ENCODE measurements at places on chromosomes 5 and 9.

GRCh38 chr5:113181409-113181808, 204.8 kb downstream of the DCP2 start:
- DNase-seq, result no peak

DNA sequence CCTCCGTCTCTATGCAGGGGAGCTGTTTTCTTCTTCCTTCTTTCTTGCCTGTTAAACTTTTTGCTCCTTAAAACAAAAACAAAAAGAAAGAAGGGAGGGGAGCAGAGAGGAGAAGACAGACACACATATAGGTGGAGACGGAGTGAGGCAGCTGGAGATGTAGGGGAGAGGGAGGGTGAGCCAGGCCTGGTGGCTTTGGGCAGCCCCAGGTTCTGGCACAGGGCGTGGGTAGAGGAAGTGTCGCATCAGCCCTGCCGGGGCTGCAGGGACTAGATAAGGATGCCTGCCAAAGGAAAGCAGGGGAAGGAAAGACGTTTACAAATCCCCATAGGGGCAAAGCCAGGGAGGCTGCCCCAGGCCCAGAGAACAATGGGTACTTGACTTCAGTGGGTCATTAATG, 38.7 kb upstream of the PTGS1 start:
- no peak for DNase-seq

- DNase-seq, result peak; percentile 89
Observed at GRCh38 chr9:84170521-84171141, 169.9 kb downstream of the SLC28A3 start.

- DNase-seq, result peak; percentile 94
Observed at GRCh38 chr5:125526966-125527365, 780.5 kb upstream of the ZNF608 start.

DNA sequence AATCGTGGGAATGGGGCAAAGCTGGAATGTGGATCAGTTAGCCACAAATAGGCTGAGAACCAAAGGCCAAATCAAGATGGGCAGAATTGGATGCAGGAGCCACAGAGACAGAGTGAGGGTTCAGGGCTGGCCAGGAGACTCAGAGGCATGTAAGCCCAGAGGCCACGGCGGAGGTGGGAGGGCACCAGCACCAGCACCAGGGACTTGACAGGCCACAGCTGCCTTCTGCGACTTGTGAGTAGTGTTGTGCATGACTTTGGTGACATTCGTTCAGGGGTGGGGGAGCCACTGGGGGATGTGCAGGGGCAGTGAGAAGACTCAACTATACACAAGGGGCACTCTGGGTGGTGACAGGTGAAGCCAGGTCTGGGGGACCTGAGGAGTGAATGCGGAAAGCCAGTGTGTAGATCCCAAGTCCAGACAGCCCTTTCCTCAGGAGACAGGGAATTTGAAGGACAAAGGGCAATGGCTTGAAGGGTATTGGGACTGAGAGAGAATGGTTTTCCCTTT, 53.2 kb downstream of the TMOD1 start:
- no peak for DNase-seq

DNA sequence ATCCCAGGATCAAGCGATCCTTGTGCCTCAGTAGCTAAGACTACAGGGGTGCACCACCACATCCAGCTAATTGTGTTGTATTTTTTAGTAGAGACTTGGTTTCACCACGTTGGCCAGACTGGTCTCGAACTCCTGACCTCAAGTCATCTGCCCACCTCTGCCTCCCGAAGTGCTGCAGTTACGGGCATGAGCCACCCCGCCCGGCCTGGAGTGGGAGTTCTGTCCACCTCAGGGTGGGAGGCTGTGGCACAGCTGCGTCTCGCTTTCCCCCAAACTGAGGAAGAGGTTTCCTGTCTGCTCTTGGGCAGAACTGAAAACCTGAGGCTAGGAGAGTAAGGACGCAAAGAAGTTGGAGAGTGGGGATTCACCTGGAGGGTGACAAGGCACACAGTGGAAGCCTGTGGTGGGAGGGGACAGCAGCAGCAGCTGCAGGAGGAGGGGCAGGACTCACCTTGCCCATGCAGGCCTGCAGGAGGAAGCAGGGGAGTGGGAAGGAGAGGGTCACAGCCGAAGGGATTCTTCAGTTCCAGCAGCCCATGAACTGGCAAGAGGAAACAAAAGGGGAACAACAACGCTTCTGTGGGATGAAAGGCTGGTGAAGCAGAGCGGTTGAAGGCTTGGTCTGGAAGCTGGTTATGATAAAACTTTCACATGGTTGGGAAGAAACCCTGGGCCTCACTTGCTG, 181.4 kb downstream of the GAS1 start:
- DNase-seq, result no peak

DNA sequence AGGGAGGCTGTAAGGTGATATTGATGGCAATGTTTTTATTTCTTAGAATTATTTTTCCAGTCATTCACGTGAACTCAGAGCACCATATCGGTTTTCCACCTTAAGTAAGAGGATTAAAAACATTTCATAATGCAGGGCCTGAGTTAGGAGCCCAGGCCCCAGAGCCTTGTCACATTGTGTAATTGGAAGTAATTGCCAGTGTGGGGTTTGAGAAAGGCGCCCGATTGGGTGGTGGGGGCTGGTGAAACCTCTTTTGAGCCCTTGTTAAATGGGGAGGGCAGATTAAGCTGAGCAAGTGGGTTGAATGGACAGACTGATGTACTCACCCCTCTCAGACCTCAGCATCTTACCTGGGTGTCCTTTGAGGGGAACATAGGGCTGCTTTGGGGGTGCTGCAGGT, 116.7 kb upstream of the PITX1 start:
- DNase-seq, result no peak

DNA sequence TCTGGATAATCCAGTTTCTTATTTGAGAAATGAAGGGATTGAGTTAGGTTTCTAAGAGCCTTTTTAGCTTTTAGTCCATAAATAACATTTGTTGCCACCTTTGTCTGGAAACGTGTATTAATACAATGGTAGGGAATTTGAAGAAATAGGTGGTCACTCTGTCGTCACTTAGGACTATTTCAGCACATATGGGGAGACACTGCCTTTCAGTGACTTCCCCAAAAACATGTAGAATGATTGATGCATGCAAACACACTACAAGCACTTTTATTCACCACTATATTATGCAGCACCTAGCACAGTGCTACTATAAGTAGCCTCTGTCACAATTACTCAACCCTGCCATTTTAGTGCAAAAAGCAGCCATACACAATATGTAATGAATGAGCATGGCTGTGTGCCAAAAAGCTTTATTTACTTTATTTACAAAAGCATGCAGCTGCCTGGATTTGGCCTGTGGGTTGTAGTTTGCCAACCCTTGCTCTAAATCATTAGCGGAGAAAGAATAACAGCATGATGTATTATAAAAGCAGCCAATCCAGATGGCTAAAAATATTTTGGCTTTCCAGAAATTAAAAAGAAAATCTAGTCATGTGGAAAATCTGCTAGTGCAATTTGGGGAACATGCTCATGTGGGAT, 154.2 kb upstream of the HMHB1 start:
- no peak for DNase-seq

DNA sequence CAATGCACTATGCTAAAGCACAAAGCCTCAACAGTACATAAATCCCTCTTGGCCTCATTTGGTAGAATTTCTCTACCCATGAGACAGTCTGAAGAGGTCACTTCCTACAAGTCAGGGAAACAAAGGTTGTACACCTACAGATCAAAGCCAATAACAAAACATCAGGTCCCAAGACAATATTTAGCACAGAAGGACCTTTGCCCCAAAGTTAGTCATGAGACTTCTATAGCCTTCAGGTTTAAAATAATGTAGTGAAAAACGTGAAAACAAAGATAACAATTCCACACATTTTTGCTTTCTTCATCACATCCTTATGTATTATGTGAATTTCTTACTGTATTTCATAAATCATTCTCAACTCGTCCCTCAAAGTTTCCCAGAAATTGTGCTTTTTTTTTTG, 15.8 kb downstream of the AFF4 start:
- peak; percentile 86 for DNase-seq

DNA sequence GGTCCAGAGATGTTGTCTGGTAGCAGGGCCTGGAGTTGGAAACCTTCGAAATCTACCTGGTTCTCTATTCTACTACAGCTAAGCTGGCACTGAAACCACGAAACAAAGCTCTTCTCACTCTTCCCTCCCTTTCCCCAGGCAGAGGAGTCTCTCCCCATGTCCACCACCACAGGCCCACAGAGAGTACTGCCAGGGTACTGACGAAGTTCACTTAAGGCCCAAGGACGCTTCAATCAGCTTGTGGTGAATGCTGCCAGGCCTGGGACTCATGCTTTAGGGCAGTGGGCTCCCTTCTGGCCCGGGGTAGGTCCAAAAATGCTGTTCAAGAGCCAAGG, 17.3 kb upstream of the CCNB1 start:
- DNase-seq, result no peak

- no peak for DNase-seq
Observed at GRCh38 chr9:76561900-76562299, 102.9 kb downstream of the GCNT1 start.

- DNase-seq, result no peak
Observed at GRCh38 chr9:29769019-29769418, 2195.7 kb upstream of the C9orf72 start.

- no peak for DNase-seq
Observed at GRCh38 chr5:128551476-128551875, 13.4 kb upstream of the FBN2 start.
